ENCODE measurements at places on chromosomes 16 and 17. TPM values are rescaled to one million over a fixed set of nuclear protein-coding genes. Genes with fewer than 3 reads are reported as not detected.
A peak's percentile ranks its signal among the peaks of the same experiment; 100 is the strongest.

- no peak for DNase-seq
Observed at GRCh38 chr16:57901480-57902069, 69.4 kb downstream of the CNGB1 start.

DPEP1 gene
- not detected for total RNA-seq

DNA sequence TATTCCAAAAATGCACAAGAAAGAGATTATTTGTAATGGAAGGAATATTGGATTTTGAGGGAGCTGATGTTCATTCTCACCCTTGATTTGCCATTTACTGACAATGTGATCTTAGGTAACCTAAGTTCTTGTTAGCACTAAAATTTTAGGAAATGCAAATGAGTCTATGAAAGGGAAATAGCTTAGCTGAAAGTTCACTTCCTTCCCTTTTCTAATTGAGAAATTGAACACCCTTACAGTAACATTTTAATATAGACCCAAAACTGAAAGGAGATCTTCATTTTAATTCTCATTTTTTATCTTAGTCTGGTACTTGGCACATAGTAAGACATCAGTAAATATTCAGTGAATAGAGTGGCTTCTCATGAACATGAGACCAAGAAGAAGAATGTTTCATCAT is 10.9 kb upstream of the WSB1 start:
- DNase-seq: no peak

ODAD4 gene
- 0.75 TPM for total RNA-seq

DNA sequence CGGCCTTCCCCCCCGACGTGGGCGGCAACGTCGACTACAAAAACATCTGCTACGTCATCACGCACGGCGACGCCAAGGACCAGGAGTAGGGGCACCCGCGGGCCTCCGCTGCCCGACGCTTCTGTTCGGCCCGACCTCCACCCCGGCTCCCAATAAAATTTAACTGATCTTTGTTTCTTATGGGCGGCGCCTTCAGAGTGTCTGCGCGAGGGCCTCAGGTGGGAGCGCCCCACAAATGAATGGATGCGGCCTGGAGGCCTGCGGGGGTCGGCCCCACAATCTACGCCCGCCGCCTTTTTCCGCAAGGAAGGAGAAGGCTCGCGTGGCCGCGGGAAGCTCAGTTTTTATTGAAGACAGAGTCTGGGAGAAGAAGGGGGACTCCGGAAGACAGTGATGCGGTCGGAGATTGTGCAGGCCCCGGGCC is 3.2 kb downstream of the MYL11 start:
- DNase-seq: peak; percentile 73

DNA sequence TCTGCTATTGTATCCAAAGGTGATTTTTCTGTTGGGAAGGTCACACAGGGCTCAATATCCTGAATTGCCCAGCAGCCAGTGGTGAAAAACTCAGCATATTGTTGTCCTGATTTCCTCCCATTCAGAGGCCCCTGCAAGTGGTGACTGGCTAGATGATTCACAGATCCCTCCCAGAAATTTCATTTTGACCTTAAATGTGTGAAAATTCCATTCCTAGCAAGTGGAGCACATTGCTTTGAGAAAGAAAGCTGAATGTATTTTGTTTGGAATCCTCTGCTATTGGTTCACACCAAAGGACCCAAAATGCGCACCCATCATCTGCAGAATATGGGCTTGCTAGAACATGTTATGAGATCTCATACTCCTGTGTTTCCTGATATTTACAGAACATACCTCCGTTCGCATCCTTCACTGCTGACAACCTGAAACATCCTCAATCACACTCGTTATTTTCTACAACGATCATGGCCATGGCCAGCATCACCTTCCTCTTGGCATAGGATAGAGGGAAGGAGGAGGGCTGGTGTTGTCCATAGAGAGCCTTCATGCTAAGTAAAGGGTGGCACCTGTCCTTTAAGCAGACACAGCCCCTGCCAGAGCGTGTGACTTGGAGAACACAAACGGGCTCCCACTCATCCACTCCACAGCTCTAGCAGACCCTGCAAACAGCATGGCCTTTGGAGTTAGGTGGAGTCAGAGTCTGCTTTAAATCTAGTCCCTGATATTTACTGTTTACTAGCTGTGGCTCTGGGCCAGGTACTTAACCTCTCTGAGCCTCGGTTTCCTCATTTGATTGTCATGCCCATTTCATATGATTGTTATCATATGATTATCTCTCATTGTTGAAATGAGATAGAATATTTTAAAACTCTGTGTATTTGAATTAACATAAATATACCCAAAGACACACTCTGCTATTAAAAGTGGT is 30.4 kb upstream of the NFAT5 start:
- peak; percentile 65 for DNase-seq

FLII gene
- 394 TPM for total RNA-seq

DNA sequence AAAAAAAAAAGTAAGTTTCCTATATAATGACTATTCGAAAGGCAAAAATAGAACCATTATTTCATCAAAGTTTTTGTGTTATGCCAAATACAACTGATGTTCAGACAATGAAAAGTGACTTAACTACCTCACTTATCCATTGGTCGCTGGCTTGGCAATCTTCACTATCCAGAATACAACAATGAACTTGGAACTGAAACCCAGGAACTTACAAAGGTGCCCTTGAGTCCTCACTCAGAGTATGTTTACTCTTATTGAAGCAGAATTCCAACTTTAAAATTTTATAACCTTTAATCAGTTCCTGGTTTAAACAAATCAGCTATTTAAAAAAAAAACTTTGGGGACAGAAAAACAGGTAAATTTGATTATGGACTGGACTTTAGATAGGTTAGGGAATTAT is 34.1 kb downstream of the HELZ start:
- DNase-seq: no peak

RAB37 gene
- 0.28 TPM for total RNA-seq

Measured in HFFc6 (cell line).